Iris pigment epithelial cell (primary cell): ENCODE measurements at places on chromosomes 3 and 15.

DNA sequence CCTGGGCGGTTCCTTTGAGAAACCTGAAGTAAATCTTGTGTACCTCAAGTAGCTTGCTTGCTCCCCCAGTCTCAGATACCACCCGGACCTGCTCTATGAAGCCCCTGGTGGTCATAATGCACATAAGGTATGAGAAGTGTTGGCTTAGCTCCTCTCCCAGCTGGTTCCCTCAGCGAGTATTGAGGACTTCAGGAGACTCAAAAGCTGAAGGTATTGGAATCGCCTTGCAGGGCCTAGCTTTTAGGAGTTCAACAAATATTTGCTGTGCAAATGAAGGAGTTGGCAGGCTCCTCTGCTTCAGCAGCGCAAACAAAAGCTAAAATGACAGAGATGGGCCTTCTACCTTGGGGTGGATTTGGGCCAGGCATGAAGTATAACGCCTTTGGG, 1.7 kb downstream of the CMTM8 start:
- peak; percentile 48 for DNase-seq

DNA sequence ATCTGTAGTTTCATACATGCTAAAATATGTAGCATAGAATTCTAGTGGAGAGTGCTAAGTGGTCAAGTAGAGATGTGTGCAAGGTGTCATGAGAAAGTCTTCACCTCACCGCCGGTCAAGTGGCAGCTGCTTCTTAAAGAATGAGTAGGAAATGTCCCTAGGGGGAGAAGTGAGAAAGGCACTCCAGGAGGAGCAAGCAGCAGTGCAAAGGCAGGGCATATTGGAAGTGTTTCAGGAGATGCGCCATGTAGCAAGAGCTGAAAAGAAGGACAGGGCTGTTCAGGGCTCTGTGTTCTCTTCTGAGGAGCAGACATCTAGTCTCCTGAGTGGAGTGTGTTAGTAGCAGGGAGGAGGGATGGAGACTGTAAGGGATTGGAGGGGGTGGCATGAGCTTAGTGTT, 312.4 kb upstream of the SEMA6D start:
- DNase-seq: no peak

DNA sequence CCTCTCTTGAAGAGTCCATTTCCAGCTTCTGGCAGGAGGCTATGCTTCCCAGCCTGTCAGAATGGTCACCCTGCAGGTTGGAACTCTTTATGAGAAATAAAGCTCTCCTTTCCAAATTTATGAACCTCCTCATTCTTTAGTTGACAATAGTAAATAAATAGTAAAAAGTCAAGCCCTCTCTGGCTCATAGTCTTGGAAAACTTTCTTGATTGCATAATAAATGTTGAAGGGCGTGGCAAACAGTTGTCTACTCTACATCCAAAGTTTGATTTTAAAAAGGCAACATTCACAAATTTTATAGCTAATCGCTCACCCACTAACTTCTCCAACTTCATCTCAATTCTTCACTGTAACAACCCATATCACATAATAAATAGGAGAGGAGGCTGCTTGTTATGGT, 58.8 kb downstream of the MCF2L2 start:
- peak; percentile 24 for DNase-seq

GRCh38 chr3:136109499-136109898, 86.6 kb downstream of the MSL2 start:
- no peak for DNase-seq

DNA sequence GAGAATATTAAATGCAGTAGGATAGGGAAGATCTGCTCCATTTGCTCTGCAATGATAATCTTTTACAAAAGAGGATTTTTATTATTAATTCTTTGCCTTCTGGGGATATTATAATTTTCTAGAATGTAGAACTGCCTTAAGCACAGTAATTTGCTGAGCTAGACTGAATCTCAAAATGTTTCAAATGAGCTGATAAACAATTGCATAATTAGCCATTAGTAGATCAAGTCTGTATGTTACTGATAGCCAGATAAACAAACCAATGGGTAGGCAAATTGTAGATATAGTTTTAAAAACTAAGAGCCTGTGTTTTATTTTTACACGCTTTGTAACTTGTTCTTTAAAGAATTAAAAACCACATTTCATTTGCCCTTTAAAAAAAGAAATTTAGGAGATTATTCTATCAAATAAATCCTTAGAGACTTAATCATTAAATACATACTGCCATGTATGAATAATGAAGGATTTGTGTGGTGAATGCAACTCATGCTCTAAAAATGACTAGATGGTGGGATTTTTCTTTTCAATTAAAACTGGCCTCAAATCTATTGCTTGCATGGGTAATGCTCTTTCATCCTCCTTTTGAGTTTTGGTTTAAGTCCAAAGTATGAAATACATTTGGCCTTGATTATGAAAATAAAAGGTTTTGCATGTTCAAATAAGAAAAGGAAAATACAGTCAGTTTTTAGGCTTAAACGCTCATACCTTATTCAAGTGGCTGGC, 32.6 kb upstream of the NANOGP8 start:
- DNase-seq: no peak

- no peak for DNase-seq
Measured at GRCh38 chr3:118207271-118207670, 827.4 kb downstream of the IGSF11 start.

DNA sequence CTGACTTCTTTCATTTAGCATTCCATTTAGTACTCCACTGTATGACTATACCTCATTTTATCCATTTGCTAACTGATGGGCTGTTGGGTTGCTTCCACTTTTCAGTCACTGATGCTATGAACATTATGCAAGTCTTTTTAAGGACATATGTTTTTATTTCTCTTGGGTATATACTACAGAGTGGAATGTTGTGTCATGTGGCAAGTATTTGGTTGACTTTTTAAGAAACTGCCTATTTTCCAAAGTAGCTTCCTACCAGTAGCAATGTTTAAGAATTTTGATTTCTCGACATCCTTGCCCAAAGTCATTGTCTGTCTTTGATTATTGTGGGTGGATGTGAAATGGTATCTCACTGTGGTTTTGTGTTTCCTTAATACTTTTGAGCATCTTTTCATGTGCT, 110.1 kb upstream of the TPM1 start:
- peak; percentile 82 for DNase-seq

GRCh38 chr3:47108546-47108945, 55.4 kb downstream of the SETD2 start:
- DNase-seq: peak; percentile 23

DNA sequence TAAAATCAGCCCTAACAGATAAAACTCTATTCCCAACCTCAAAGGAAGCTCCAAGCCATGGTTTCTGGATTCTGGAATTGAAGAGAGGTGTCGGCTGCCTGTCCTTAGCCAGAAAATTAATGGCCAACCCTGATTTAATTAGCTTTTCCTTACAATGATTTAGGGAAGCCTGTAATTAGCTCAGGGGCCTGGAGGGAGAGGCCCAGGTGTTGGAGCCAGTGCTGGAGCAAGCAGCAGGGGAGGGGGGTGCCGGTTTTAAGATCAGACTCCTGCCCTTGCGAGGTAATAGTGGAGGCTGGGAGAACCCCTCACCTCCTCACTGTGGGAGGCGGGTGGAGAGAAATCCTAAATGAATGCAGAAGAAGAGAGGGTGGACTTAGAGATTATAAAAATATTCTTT, 14.7 kb upstream of the ATP2B2 start:
- DNase-seq: no peak

- DNase-seq: peak; percentile 6
Measured at GRCh38 chr3:77513542-77513941, 473.6 kb downstream of the ROBO2 start.

GRCh38 chr3:10088256-10088655, 19.8 kb downstream of the FANCD2OS start:
- DNase-seq: no peak

- DNase-seq: no peak
Measured at GRCh38 chr15:45201557-45201859, 13.7 kb upstream of the SHF start.

DNA sequence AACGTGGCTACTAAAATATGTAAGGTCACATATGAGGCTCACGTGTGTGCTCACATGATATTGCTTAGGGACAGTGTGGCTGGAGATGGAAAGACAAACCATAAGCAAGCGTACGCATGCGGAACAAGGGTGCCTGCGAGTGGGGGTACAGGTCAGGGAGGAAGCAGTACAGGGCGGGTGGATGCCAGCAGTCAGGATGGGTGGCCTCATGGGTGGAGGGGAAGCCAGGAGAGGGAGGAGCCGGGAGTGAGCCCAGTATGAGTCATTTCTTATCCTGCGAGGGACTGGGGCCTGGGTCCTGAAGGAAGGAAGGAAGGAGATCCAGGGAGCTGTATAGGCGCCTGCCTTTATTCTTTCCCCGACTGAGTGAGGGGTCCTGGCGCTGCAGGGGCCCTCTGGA, 42.0 kb upstream of the CGNL1 start:
- peak; percentile 40 for DNase-seq
